NCI-H1694 treated with DMSO at 0.1 percent for 48 hours (cell line): ENCODE measurements at places on chromosomes 2 and 18.

DNA sequence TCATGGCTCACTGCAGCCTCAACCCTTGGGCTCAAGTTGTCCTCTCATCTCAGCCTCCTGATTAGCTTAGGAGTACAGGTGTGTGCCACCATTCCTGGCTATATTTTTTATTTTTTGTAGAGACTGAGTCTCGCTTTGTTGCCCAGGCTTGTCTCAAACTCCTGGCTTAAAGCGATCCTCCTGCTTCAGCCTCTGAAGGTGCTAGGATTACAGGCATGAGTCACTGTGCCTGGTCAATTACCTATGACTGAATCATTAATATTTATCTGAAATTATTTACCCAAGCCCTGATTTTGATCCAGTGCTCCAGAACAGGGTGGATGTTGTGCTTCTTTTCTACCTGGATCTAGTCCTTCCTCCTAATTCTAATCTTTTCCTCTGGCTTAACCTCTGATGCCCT, 87.8 kb downstream of the MAP2 start:
- DNase-seq = no peak

DNA sequence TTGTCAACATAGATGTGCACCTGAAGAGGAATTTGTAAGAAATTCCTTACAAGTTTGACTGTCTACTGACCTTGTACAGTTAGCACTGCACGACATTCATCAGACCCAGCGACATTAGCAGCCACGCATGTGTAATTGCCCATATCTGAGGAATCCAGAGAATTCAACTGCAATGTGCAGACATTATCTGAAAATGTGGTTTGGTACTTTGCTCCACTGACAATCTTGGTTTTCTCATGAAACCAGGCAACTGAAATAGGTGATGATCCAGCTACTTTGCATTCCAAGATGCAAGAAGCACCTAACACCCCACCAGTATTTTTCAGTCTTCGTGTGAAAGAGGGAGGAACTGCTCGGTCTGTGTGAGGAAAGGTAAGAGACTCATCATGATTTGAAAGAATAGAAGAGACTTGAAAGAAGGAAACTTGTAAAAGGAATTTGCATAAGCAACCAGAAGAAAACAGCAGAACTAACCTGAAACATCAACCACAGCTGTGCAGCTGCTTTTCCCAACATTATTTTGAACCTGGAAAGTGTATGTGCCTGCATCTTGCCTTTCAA, 83.4 kb downstream of the TTN start:
- DNase-seq = no peak

- DNase-seq = no peak
Measured at GRCh38 chr2:198359308-198359707, 554.9 kb downstream of the PLCL1 start.

- no peak for DNase-seq
Measured at GRCh38 chr2:222547083-222547482, 108.8 kb downstream of the FARSB start.

DNA sequence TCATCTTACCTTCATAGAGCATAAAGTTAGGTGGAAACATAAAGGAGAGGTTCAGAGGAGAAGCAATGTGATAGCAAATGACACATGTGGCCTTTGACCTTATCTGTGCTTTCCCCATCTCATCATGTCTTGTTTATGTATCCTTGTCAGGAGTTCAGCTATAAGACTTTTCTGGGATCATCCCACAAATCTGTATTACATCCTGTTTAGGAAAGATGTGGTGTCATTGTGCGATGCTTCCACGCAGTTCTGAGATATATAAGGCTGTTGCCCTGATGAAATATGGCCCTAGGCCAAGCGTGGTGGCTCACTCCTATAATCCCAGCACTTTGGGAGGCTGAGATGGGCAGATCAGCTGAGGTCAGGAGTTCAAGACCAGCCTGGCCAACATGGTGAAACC, 15.5 kb upstream of the MGAT5 start:
- no peak for DNase-seq
